NCI-H526 treated with DMSO at 0.1 percent for 48 hours (cell line): ENCODE measurements at places on chromosomes 3 and 15.

DNA sequence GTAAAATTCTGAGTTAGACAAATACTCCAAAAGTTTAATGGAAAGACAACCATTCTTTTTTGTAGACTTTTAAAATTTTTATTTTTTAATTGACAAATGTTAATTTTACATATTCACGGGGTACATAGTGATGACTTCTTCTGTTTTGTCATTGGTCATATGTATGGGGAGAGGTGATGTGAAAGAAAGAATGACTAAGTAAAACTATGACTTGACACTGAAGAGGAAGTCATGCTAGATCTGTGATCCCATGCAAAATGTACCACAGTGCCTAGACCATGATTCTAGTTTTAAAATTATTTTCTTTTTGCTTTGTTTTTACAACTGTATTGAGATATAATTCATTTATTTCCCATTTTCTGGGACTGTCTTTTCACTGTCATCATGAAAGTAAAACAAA lies 281.6 kb downstream of the MBNL1 start:
- no peak for DNase-seq

DNA sequence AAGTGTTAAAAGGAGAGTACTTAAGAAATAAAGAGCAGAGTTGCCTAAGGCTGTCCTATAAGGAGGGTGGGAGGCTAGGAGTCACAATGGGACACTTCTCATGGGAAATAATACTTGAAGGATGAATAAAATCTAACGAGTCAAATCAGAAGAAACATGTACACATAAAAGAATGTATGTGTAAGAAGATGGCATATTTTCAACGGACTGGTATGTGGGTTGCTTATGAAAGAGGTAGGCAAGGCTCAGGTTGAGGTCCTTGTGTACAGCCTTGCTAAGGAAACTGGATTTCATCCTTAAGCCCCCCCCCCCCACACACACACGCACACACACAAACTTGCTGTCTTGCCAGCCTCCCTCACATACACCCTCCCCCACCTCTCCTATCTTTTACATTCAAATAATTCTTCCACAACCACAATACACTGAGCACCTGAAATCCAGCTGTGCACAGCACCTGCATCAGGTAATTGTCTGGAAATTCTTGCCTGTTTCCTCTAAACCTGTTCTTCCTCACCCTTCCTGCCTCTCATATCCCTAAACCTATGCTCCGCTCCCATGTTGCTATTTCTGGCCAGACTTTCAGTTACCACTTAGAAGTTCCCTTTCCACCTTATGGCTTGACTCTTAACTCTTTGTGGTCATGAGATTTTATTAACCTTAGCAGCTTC lies 79.2 kb downstream of the FMN1 start:
- DNase-seq, result no peak

DNA sequence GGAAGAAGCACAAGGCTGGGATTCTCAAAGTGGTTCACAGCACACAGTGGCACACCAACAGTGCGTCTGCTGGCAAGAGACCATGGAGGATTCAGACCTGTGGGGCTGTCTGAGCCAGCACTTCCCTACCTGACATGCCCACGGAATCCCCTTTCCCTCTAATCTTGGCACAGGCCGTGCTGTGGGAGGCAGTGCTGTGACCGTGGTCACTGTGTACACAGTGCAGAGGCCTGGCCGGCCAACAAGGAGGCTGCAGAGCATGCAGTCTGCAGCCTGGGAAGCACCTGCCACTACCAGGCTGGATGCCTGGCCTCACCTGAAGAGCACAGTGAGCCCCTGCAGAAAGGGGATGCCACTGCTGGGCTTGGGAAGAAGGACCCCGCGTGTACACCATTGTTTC lies 301.0 kb upstream of the LYSMD4 start:
- DNase-seq, result no peak

DNA sequence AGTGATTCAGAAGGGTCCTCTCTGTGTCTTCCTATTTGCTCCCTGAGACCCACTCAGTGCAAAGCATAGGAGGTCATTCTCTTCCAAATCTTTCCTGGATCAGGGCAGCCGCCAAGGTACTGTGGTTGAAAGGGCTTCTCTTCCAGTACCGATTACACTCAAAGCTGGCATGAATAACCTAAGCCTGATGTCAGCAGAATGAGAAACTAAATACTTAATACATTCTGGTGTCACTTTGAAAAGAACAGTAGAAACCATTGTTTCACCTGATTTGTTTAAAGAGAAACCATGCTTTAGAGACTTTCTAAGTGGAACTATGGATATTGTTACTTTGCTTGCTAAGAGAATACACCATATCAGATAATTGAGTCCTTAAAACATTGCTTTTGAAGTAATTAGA lies 50.2 kb downstream of the PDHB start:
- DNase-seq, result peak; percentile 2

GRCh38 chr3:102444101-102444500 lies 9.3 kb downstream of the ZPLD1 start:
- no peak for DNase-seq

DNA sequence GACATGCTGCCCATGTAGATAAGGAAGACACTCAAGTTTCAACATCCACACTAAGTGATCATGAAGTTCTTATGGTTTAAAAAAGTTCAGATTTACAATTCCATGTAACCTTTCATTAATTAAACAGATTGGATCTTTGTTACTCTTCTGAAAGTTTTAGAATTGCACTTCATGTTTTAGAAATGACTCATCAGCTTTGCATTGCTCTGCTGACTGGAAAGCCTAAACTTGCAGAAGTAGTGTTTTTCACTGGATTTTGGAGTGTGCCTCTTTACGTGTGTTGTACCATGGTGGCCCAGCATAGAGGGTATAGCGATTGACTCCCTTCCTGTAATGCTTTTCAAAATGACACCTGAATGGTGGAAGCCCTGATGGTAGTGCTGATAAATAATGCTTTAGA lies 157.9 kb downstream of the BBX start:
- no peak for DNase-seq

DNA sequence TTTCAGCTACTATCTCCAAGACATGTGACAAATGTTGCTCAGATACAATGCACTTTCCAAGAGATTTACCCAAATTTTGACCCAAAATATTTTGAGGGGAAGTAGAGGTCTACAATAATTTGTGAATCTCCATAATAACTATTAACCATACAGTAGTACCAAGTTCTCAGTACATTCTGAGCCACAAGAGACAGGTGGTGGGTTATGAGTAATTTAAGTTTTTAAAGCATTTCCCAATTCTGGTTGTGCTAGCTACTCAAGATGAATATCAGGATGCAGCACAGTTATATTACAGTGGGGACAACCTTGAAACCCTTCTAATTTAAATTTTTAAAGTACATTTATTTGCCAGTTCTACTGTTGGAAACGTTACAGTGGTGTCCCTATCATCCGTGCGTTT lies 92.2 kb upstream of the MITF start:
- no peak for DNase-seq

GRCh38 chr3:51338632-51339031 lies 46.5 kb upstream of the MANF start:
- DNase-seq, result no peak
